ENCODE measurements at places on chromosomes 12 and 14.

- no peak for DNase-seq
Measured at GRCh38 chr14:42370056-42370455, 763.4 kb downstream of the LRFN5 start.

GRCh38 chr14:93046705-93047050 is 69.0 kb downstream of the ITPK1 start:
- DNase-seq, result no peak

DNA sequence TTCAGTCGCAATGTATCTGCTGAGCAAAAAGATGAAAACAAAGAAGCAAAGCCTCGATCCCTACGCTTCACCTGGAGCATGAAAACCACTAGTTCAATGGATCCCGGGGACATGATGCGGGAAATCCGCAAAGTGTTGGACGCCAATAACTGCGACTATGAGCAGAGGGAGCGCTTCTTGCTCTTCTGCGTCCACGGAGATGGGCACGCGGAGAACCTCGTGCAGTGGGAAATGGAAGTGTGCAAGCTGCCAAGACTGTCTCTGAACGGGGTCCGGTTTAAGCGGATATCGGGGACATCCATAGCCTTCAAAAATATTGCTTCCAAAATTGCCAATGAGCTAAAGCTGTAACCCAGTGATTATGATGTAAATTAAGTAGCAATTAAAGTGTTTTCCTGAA is 19.8 kb downstream of the CKB start:
- DNase-seq, result no peak

DNA sequence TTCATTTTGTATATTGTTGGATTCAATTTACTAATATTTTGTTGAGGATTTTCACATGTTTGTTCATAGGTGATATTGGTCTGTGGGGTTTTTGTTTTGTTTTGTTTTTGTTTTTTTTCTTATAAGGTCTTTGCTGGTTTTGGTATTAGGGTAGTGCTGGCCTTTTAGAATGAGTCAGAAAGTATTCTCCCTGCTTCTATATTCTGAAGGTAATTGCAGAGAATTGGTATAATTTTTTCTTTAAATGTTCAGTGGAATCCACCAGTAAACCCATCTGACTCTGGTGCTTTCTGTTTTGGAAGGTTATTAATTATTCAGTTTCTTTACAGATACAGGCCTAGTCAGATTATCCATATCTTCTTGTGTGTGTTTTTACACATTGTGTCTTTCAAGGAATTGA is 8.9 kb downstream of the TOGARAM1 start:
- DNase-seq, result no peak

DNA sequence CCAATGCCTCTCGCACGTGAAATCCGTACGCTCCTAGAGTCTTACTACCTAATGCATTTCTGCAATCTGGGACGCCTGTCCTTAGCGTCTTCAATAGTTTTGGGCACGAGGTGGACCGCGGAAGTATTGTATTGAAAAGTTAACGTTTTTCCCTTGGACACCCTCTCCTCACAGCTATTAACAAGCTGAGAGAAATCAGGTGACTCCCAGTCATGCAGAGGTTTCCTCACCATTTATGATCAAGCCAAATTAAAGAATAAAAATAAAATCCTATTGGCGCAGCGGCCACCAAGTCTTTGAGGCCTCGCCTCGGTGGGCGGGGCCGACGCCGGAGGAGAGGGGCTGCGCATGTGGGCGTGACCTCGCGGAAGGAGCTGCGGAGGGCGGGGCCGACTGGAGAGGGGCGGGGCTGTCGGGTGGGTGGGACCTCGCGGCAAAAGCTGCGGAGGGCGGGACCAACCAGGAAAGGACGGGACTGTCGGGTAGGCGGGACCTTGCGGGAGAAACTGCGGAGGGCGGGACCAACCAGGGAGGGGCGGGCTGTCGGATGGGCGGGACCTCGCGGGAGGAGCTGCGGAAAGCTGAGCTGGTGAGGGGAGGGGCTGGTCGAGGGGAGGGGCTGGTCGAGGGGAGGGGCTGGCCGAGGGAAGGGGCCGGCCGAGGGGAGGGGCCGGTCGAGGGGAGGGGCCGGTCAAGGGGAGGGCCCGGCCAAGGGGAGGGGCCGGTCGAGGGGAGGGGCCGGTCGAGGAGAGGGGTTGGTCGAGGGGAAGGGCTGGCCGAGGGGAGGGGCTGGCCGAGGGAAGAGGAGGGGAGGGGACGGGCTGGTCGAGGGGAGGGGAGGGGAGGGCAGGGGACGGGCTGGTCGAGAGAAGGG is 1.1 kb upstream of the PPP2R5C start:
- peak; percentile 85 for DNase-seq

DNA sequence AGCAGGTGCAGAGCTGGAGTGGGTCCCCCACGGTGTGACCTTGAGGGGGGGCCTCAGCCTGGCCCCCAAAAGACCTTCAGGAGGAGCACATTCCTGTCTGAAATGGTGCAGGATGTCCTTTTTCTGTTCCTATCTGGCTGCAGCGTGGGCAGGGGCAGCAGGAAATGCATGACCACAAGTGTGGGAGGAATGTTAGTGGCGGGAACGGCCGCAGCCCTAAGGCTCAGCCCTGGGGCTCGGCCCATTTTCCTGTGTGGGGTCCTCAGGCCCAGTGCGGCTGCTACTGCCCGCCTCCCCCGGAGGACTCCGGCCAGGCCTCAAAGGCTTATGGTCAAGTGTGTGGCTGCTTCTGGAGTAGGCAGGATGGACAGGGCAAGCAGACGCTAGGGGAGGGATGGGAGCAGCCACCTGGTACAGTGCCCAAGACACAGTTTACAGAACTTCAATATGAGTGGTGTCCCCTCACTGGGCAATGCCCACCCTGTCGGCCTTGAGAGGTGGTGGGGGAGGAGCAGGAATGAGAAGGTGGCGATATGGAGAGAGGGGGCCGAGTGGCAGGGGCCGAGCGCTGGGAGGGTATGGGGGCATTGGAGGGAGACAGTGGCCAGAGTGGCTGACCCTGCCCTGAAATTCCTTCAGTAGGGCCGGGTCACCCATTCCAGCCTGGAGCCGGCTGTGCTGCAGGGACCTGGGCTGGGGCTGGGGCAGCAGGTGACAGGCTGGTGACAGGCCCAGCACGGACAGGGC is 137.4 kb downstream of the CALM1 start:
- DNase-seq, result no peak

GRCh38 chr12:48917857-48918537 is 7.3 kb downstream of the FKBP11 start:
- peak; percentile 35 for DNase-seq

DNA sequence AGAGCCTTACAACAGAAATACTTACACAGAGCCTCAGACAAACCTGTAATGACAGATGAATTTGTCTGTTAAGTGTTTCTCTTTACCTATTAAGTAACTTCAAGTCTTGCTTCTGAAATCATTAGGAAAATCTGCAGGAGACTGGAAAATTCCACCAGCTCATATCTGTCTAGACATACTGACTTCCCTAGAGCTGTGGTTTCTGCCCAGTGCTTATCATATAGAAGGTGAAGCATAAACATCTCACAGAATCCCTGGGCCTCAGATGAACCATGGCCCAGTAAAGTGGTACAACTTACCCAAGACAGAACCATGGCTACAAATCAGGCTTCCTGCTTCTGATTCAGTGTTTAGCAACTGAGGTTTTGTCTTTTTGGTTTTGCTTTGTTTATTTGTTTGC is 91.6 kb downstream of the EGLN3 start:
- no peak for DNase-seq

DNA sequence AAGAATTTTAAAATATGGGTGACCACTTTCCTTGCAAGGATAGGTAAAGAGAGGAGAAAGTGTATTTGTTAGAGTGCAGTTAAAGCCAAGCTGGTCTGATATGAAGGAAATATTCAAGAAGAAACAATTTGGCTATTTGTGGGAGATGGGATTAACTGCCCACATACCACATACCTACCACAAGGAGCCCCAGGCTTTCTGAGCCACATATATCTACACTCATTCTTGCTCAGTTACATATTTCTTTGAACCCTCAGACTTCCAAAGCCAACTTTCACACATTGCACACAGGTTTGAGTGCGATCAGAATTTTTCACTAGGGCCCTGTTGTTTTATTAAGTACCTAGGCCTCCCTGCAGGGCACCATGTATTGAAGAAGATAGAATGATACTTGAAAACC is 330.2 kb downstream of the ZFP36L1 start:
- no peak for DNase-seq

DNA sequence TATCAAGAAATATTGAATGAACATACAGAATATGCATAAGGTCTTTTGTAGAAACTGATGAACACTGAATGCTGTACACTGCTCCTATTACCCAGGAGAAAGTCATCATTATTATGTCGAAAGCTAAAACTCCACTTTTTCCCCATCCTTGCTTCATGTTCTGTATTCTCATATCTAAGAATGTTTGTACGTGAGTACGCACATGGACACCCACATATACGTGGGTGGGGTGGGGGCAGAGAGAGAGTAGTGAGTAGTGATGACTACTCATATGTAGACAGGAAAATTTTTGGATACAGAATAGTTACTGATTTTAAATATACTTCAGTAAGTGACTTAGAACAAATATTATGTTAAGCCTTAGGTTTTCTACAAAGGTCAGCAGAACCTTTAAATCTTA is 75.1 kb downstream of the FERMT2 start:
- DNase-seq, result no peak

GRCh38 chr12:94792693-94793092 is 142.3 kb upstream of the TMCC3 start:
- no peak for DNase-seq

DNA sequence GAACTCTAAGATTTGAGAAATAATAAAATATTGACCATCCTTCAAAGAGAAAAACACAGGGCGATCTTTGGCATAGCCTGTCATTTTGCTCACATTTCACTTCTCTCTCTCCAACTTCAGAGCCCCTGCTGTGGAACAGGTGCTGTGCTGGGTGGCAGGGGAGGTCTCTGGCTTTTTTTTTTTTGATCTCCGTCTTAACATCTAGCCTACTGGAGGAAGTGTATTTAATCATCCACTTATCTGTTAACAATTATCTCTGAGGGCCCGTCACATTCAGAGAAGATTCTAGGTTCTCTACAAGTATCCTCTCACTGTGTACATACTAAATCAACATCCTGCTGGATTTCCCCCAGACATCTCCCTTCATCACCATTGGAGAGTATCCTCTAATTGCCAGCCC is 34.1 kb downstream of the CHST11 start:
- DNase-seq, result no peak

DNA sequence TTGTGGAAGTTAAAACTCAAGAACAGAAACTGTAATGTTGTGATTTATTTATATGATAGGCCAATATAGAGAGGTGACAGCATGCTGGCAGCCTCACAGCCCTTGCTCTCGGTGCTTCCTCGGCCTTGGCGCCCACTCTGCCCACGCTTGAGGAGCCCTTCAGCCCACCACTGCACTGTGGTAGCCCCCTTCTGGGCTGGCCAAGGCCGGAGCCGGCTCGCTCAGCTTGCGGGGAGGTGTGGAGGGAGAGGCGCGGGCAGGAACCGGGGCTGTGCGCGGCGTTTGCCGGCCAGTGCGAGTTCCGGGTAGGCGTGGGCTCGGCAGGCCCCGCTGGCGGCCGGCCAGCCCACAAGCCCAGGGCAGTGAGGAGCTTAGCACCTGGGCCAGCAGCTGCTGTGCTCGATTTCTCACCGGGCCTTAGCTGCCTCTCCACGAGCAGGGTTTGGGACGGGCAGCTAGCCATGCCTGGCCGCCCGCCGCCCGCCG is 65.8 kb upstream of the SLC8A3 start:
- DNase-seq, result no peak

- no peak for DNase-seq
Measured at GRCh38 chr12:60926256-60926655, 1330.4 kb downstream of the SLC16A7 start.

- no peak for DNase-seq
Measured at GRCh38 chr12:97994746-97995484, 520.5 kb upstream of the TMPO start.

GRCh38 chr14:74400919-74401503 is 25.0 kb downstream of the SYNDIG1L start:
- DNase-seq, result no peak

DNA sequence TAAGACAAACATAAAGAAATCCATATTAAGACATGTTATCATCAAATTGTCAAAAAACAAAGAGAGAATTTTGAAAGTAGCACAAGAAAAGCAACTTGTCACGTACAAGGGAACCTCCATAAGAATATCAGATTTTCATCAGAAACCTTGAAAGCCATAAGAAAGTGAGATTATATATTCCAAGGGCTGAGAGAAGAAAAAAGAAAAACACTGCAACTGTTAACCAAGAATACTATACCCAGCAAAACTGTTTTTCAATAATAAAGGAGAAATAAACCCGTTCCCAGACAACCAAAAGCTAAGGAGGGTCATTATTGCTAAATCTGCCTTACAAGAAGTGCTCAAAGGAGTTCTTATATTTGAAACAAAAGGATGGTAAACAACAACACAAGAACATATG is 94.7 kb upstream of the TSPAN8 start:
- no peak for DNase-seq

GRCh38 chr12:124490584-124491305 is 76.7 kb downstream of the NCOR2 start:
- DNase-seq, result no peak

DNA sequence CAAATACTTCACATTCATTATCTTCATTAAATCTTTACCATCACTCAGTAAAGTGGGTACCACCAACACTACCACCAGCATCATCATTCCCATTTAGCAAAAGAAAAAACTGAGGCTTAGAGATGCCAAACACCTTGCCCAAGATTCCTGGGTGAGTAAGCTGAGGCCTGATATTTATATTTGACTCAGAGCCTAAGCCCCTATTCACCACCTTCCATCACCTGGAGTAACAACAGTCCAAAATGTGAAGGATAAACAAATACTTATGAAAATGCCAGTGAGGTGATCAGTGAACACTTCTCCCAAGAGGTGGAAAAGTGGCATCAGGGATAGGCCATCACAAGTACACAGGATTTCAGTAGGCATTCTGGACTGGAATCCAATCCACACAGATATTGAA is 3.7 kb downstream of the SLC38A1 start:
- DNase-seq, result no peak

DNA sequence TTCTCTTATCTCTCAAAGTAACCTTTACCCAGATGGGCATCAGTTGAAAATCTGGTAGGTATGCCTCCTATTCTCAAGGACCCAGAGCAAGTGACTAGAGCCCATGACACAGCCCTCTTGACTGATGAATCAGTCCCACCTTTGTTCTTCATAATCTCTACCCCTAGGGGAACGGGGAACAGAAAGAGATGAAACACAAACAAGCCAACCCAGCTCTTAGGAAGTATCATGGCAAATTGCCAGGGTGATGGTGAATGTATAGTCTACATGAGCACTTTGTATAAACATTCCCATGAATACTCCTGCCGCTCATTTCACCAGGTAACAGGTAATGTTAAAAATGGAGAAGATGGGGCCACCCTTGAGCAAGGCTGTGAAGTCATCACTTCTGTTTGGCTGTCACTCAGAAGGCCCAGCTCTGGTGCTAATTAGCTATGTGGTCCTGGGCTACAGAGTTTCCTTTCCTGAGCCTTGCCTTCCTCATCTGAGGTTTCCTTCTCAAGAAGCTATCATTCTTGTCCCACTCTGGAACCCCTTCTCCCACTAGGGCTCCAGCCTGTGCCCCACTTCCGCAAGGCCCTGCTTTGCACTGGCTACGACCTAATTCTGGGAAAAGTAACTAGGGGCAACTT is 161.7 kb downstream of the ANO2 start:
- no peak for DNase-seq

All from effector memory CD8-positive, alpha-beta T cell (primary cell).